Esophagus muscularis mucosa (tissue), 4 donors: ENCODE measurements at places on chromosomes 4 and X. TPM values are rescaled to one million over a fixed set of nuclear protein-coding genes. Genes with fewer than 3 reads are reported as not detected.

IL15 gene
- 3.0 TPM for total RNA-seq

MEPE gene
- not detected for total RNA-seq

TACR3 gene
- total RNA-seq = not detected

PPP2R2C gene
- 1.7 TPM for total RNA-seq

SHROOM3 gene
- total RNA-seq = 101 TPM

SPANXN3 gene
- not detected for total RNA-seq

TLR6 gene
- 1.1 TPM for total RNA-seq

RS1 gene
- not detected for total RNA-seq

PWWP3B gene
- total RNA-seq = 0.23 TPM

PCDH18 gene
- 62.1 TPM for total RNA-seq

XG gene
- total RNA-seq = 0.40 TPM

PHF8 gene
- total RNA-seq = 28.7 TPM

ASB5 gene
- 33.5 TPM for total RNA-seq

OPRPN gene
- not detected for total RNA-seq

TRPC3 gene
- 0.71 TPM for total RNA-seq

GPAT3 gene
- 6.9 TPM for total RNA-seq

DDIT4L gene
- total RNA-seq = 0.83 TPM
